ENCODE measurements at places on chromosomes 6 and 20.

- no peak for DNase-seq
Observed at GRCh38 chr6:25578538-25578937, 73.5 kb upstream of the SCGN start.

DNA sequence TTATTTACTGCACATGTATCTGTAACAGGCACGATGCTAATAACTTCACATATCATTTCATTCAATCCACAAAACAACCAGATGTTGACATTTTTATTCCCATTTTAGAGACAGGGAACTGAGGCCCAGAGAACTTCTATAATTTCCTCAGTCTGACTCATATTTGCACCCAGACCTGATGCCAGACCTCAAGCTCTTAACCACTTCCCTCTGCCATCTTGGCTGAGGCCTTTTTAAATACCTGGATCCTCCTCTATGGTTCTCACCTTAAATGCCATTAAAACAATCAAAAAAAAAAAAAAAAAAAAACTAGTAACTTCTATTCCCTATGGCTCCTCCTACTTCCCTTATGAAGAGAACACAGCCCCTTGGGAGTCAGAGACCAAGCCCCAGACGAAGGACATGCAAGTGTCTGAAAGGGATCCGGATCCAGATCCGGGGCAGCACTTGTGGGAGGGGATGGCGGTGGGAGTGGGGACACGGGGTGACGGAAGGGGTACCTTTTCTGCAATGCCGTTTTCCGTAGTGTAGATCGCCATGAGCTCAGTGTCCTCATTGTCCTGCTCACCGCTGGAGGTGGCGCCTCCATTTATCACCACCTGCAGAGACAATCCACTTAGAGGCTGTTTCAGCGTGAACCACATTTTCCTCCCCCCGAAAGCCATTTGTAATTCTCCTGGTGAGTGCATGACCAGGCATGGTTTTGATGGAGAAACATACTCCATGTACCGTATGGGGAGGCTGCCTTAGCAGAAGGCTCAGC lies 88.7 kb downstream of the SLC23A2 start:
- peak; percentile 39 for DNase-seq

DNA sequence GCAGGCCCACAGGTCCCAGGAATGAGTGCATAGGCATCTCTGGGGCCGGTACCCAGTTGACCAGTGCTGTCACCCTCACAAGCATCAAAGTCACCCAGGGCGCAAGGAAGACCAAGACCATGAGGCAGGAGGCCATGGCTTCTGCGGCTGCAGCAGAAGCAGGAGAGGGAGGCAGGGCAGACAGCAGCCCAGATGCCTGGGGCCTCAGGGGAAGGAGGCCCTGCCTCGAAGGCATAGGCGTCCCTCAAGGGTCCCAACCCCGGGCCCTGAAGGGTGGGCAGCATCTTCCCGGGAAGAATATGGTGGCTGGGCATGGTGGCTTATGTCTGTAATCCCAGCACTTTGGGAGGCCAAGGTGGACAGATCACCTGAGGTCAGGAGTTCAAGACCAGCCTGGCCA lies 3.0 kb downstream of the FAM209A start:
- DNase-seq: no peak

GRCh38 chr6:11323666-11324452 lies 91.4 kb upstream of the NEDD9 start:
- no peak for DNase-seq

DNA sequence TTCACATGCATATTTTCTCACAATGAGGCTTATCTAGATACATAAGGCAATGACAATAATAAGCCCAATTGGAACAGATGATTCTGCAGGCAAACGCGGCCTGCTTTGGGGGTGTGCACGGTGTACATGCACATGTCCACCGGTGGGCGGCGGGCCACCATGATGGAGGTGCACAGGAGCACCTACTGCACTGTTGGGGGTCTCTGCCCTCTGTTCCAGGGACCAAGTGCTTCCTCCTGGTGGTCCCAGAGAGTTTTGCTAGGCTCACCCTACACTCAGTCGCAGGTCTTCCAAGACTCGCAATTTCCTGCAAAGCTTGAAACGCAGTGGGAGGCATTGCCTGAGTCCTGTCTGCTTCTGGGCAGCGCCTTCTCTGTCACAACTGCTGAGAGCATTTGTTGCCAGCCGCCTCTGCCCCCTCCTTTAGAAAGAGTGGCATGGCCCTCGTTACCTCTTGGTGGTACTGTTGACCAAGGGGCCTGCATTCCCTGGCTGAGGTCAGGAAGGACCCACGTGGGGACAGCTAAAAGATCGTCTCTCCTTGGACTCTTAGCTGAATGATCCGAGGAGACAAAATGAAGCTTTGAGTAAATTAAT lies 135.3 kb downstream of the ERMARD start:
- no peak for DNase-seq

- no peak for DNase-seq
Observed at GRCh38 chr6:29602564-29603361, 17.8 kb downstream of the OR2H2 start.

GRCh38 chr6:24903681-24904080 lies 32.1 kb downstream of the RIPOR2 start:
- DNase-seq: no peak

GRCh38 chr20:9204979-9205378 lies 136.1 kb downstream of the PLCB4 start:
- DNase-seq: no peak

GRCh38 chr20:15278041-15278440 lies 940.6 kb upstream of the FLRT3 start:
- no peak for DNase-seq

All from activated CD4-positive, alpha-beta memory T cell treated with anti-CD3 and anti-CD28 coated beads, Interleukin-2, amount 10 ng/mL, durations not matched to agents 7 days and 5 days (primary cell).